Activated effector memory CD4-positive, alpha-beta T cell treated with Interleukin-2 at 50 U/mL for 16 hours (primary cell): ENCODE measurements at places on chromosomes 1 and 21.

- DNase-seq, result no peak
Observed at GRCh38 chr1:42910985-42911384, 47.7 kb downstream of the SLC2A1 start.

DNA sequence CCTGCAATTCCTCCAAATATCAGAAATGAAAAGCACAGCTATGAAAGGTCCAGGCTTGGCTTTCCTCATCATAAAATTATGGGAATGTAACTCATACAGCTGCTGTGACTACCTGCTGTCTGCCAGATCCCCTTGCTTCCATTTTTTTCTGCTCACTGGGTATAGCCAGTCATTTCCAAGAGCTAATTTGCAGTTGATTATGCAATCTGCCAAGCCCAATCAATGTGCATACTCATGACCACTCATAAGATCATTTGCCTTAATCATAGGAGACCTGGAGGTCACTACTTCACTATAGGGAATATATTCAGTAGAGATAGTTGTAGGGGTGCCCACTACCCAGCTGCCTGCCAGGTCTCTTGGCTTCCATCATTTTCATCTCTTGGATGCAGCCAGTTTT, 417.7 kb upstream of the ZRANB2 start:
- no peak for DNase-seq

DNA sequence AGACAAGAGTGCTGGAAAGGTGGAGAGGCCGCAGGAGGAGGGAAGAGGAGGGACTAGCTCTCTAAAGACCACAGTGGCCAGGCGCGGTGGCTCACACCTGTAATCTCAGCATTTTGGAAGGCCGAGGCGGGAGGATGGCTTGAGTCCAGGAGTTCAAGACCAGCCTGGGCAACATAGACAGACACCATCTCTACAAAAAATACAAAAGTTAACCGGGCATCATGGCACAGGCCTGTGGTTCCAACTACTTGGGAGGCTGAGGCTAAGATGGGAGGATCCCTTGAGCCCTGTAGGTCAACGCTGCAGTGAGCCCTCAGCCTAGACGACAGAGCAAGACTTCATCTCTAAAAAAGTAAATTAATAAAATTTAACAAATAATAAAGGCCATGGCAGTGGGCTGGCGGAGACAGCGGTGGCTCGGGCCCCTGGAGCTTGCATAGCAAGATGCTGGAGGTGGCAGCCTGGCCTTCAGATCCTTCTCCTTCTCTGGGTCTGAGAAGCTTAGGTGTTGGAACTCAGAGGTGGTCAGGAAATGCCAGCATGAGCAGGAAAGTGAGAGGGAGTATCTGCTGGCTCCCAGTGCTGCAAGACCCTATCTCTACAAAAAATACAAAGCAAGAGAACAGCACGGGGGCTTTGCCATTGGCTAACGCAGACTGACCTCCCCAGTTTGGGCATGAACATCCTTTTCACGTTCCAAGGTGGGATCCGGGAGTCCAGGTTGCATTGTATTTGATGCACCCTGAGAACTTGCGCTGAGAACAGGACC, 10.7 kb downstream of the WNT3A start:
- no peak for DNase-seq

DNA sequence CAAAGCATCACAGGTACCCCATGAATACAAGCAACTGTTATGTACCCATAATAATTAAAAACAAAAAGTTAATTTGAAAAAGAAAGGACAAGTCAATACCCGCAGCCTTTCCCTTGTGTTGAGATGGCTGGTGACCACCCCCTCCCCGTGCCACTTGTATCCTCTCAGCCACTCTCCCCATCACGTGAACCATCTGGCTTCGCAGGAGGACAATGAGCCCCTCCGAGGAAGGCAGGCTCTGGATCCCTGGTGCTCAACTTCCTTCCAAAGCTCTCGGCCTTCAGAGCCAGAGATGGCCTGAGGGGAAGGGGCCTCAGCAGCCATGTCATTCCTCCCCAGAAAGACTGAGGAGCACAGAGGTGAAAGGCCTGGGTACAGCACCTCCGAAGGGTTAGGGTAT, 120.4 kb upstream of the RAB4A start:
- DNase-seq, result no peak

GRCh38 chr1:204977318-204977717, 65.7 kb upstream of the CNTN2 start:
- DNase-seq, result no peak

DNA sequence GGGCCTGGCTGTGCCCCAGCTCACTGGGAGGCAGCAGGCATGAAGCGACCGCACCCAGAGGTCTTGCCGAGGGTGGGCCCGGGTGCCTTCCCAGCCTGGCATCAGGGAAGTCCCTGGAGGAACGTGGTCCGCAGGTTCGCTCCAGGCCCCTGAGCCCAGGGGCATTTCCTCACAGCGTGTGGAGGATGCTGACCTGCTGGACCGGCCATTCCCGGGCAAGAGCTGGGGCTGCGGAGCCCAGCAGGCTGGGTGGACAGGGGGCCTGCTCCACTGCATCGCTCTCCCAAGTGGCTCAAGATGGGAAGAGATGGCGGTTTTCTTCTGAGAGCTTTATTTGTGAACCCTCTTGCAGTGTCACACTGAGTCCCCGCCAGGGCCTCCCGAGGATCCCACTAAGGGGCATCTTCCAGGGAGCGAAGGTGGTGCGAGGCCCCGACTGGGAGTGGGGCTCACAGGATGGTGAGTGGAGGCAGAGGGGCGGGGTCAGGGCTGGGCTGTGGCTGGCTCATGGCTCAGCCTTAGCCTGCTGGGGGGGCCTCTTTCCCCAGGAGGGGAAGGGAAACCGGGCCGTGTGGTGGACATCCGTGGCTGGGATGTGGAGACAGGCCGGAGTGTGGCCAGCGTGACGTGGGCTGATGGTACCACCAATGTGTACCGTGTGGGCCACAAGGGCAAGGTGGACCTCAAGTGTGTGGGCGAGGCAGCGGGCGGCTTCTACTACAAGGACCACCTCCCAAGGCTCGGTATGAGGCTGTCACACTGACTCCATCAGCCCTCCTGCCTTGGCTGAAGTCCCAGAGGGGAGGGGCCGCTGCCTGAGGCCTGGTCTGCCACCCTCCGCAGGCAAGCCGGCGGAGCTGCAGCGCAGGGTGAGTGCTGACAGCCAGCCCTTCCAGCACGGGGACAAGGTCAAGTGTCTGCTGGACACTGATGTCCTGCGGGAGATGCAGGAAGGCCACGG, 7.2 kb upstream of the MMP23B start:
- DNase-seq, result no peak

DNA sequence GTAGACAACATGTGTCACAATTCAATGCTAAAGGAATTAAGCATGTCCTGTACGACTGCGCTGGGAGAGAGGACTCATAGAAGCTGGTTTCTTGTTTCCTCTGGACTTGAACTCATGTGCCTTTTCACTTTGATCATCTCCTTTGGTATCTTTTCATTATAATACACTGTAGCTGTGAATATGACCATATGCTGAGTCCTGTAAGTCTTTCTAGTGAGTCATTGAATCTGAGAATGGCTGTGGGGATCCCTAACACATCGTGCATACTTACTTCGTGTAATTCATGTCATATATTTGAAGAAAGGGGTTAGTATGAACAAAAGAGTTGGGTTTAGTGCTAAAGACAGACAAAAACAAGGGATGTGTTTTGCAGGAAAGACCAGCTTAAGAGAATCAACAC, 148.1 kb upstream of the RUNX1 start:
- no peak for DNase-seq

DNA sequence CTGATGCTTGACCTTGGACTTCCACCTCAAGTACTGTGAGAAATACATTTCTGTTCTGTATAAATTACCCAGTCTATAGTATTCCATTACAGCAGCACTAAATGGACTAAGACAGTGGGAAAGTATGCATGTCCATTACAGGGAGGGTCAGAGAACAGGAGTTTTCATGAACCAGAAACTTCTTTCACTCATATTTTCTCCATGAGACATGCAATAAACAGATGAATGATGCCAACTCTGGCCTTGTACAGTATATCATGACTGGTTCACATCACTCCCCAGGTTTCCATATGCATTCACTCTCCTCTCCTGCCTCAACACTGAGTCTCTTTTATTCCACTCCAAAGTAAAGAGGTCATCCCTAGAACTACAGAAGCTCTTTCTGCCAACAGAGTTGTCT, 4.5 kb upstream of the IFI16 start:
- no peak for DNase-seq

DNA sequence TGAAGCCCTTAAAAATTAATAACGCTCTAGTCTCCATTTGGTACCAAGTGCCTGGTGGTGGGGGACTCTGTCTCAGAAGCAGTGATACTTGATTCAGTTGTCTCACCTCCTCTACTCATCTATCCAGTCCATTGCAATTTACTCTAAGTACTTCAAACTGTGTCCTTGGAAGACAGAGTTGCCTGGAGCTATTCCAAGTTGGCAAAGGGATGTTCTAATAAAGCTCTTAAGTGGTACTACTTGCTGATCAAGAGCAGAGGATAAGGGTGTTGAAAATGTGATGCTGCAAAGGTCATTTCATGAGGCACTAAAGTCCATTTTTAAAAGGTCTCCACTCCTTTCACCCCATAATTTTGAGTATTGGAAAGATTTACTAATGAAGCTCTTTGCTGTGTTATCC, 142.2 kb downstream of the NFIA start:
- DNase-seq, result no peak

DNA sequence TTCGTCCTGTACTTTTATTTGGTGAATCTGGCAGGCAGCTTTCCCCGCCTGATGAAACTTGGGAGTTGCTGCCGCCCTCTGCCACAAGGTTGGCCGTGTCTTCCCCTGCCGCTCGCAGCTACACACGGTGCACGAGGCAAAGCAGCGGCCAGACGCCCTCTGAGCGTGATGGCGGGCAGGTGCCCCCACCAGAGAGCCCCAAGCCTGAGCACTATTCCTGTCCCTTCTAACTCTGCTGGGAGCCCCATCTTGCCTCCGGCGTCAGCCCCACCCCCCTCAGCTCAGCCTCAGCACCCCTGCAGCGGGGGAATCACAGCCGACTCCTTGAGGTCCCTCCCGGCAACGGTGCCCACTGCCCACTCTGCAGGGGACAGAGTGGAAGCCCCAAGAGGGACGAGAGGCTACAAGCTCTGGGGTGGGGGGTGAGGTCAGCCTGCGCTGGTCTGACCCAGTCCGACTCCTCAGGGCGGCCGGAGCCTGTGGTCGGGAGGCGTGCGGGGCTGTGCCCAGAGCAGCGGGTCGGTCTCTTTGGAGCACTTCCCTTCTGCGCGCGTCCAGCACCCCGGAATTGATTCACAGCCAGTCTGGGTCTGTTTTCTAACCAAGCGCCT, 41.3 kb downstream of the RIPK4 start:
- DNase-seq, result no peak

DNA sequence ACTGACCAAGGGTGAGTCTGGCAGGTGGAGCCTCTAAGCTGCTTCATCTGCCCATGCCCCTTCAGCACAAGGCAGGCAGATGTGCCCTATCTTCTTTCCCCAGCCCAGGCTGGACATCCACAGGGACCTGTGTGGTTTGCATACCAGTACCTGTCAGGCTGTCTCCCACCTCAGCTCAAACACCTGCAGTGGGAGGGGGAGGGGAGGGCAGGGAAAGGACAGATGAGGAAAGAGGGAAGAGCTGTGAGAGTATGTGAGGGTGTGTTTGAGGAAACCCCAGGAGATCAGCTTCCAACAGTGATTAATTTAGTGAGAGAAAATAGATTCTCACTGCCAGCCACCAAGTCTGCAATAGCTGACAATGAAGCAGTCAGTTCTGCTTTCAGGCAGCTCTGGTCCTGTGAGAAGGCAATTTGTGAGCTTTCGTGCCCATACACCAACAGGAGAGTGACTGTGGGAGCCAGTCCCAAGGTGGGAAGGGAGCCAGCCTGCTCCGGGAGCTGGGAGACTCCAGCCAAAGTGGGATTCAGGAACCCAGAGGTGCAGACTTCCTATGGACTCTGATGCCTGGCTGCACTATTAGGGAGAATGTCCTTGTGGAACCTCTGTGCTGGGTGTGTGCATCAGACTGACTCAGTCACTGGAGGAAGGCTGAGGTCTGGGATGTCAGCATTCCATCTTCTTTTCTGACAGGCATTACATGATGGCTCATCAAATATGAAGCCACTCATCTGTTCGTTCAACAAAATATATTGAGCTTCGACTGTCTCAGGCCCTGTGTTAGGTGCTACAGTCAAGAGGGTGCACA, 59.7 kb downstream of the TNR start:
- no peak for DNase-seq

- no peak for DNase-seq
Observed at GRCh38 chr1:22534951-22535350, 28.3 kb upstream of the EPHA8 start.

GRCh38 chr1:93474321-93474720, 26.4 kb downstream of the FNBP1L start:
- DNase-seq, result no peak

DNA sequence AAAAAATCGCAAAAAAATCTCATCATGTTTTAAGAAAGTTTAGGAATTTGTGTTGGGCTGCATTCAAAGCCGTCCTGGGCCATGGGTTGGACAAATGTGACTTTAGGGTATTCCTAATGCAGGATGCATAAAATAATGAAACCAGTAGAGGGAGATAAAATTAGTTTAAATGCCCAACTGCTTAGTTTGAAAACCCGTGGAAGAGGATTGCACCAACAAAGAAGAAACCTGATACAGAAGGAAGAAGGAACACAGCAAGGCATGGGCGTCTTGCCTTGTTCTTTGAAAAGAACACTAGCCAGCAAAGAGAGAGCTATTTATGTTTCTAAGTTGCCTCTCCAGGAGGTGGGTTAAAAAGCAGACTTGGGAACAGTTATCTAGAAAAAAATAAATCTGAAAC, 37.9 kb downstream of the WDR3 start:
- no peak for DNase-seq

GRCh38 chr1:94795434-94795833, 24.7 kb upstream of the SLC44A3 start:
- DNase-seq, result no peak

- DNase-seq, result no peak
Observed at GRCh38 chr1:65260851-65261473, 48.4 kb upstream of the DNAJC6 start.

- no peak for DNase-seq
Observed at GRCh38 chr1:220926146-220926545, 46.9 kb downstream of the HLX start.

GRCh38 chr21:31186916-31187315, 148.6 kb upstream of the KRTAP19-8 start:
- DNase-seq, result no peak

DNA sequence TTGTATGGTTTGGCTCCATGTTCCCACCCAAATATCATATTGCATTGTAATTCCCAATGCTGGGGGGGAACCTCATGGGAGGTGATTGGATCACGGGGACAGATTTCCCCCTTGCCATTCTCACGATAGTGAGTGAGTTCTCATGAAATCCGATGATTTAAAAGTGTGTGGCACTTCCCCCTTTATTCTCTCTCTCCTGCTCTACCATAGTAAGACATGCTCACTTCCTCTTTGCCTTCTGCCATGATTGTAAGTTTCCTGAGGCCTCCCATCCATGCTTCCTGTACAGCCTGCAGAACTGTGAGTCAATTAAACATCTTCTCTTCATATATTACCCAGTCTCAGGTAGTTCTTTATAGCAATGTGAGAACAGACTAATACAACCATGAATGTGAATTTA, 211.6 kb upstream of the NR5A2 start:
- DNase-seq, result no peak

DNA sequence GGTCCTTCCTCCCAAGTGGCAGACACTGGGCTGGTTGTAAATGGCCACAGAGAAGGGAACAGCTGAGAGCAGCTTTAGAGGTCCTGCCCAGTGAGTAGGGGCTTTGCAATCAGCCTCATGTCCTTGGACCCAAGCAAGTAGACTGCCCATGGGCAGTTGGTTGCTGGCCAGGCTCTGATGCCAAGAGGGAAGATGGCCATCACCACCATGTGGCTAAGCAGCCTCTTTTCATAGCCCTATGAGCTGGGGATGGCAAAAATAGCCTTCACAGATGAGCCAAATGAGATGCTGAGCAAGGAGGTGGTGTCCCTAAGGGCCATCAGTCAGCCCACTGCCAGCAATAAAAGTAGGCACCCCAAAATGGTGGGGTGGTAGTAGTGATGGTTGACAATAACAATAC, 3.2 kb downstream of the DISP3 start:
- no peak for DNase-seq
